ENCODE measurements at places on chromosomes 3 and 15. TPM values are rescaled to one million over a fixed set of nuclear protein-coding genes. Genes with fewer than 3 reads are reported as not detected.

Gene ECE2
- total RNA-seq, result not detected

Gene PDCD6IP
- total RNA-seq, result 177 TPM

Gene CLDN18
- total RNA-seq, result 0.18 TPM

Gene IGSF11
- not detected for total RNA-seq

Gene PIGZ
- 0.82 TPM for total RNA-seq

Gene LMOD3
- total RNA-seq, result not detected

Gene MRPS25
- 76.2 TPM for total RNA-seq

Gene KLHL6
- total RNA-seq, result 27.9 TPM

Gene LMAN1L
- 0.30 TPM for total RNA-seq

Gene TKT
- 334 TPM for total RNA-seq

DNA sequence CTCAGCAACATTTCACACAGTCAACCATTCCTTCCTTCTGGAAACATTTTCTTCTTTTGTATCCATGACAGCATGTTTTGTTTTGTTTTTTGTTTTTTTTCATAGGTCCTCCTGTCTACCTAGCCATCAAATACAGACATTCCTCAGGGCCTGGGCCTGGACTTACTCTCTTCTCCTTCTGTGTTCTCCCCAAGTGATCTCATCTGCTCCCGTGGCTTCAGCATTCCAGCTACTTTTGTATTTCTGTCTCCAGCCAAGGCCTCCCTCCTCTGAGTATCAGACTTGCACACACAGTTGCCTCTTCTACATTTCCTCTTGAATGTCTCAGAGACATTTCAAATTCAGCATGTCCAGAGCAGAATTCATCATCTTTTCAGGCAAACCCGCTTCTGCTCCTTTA is 82.4 kb downstream of the HCN4 start:
- no peak for DNase-seq

DNA sequence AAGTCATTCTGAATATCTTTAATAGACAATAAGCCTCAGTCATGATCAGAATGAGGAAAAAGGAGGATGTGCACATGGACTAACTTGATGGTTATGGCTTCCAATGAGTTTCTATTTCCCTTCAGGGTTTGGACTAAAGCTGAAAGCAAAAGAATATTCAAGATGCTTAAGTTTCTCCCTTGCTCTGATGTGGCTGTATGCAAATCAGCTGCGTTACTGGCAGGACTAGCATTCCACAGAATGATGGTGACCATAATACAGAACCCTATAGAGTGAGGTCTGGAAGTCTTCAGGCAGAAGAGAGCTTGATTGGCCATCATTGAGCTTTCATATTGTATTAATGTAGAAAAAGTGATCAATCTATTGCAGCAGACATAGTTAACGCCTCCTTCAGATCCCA is 466.0 kb downstream of the NLGN1 start:
- no peak for DNase-seq

DNA sequence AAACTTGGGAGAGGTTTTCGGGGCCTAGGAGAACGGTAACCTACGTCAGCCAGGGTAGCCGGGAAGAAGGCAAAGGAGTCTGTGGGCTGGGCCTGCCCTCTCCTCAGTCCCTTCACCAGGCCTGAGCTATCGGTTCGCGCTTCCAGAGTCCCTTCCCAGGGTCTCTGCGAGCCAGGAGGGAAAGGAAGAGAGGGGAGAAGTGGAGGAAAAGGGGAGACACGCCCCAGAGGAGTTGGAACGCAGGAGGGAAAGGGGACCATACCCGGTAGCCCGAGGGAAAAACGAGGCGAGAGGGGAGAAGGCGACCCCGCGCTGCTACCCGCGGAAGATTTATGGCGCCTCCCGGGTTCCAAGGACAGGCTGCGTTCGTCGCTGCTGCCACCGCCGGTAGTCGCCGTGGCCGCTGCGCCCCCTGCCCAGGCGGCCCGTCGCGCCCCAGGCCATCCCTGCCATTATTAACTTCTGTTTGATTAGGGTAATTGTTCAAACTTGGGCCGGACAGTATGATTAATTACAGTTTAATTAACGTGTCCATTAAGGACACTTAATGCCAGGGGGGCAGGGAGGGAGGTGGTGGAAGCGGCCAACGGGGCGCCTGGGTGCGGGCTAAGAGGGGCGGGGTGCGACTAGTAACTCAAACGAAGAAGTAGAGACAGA is 3.4 kb upstream of the SKOR1 start:
- DNase-seq, result no peak

GRCh38 chr3:118269537-118270125 is 765.0 kb downstream of the IGSF11 start:
- no peak for DNase-seq

DNA sequence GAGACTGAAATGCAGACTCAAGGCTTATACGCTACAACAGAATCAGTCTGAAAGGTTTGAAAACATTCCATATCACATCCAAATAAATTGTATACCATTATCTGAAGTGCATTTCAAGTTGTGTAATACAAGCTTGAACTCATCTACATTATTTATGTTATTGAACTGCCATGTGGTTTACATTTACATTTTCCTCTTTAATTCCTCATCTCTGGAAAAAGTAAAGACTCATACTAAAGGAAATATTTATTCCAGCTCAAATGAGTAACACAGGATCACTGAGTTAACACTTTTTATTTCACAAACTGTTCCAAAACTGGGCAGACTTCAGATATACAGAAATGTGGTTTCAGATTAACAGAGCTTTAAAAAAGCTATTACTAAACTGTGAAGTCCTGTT is 282.5 kb downstream of the ULK4 start:
- DNase-seq, result no peak

GRCh38 chr3:115332998-115333397 is 185.9 kb upstream of the ZBTB20 start:
- no peak for DNase-seq

DNA sequence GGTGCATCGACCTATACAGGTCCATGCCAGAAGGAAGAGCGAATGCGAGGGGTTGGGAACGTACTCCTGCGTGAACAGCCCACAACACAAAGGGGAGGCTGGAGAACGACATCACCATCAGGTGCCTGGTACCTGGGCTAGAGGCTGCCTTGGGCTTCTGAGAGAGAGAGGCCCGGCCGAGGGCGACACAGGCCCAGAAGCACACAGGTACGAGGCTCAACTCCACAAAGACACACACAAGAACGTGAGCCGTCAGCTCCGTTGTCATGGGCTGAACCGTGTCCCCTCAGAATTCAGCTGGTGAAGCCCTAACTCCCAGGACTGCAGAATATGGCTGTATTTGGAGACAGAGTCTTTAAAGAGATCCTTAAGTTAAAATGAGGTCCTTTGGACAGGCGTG is 134.3 kb downstream of the ATP10A start:
- DNase-seq, result no peak

DNA sequence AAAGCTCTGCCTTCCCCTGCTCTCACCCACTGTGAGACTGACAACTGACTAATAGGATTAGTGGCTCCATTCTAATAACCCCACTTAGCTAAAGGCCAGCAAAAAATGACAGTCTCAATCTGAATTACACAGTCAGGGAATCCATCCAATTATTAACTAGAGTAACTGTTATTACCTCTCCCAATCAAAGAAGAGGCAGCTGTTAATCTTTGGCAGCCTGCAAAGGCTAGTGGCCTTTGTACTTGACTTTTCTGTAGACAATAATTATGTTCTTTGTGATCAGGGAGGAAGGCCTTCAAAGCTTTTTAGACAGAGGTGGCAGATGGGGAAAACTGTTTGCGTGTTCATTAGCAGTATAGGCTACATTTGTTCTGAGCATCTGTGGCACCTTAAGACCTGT is 177.7 kb downstream of the ISL2 start:
- DNase-seq, result no peak

GRCh38 chr3:177426878-177427495 is 229.7 kb upstream of the TBL1XR1 start:
- DNase-seq, result peak; percentile 13

DNA sequence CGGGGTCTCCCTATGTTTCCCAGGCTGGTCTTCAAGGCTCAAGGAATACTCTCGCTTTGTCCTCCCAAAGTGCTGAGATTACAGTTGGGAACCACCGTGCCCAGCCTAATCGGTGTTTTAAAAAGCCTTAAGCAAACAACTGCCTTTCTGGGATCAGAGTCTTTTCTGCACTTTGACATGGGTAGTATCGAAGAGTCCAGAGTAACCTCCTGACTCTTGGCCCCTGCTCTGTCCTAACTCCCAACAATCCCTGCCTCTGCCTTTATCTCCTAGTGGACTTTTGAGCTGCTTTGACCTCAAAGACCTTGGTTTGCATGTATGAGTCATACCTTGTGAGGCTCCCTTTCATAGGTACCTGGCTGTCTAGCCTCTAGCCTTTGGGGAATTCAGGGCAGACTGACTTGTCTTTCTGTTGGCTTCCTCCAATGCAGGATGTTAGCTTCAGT is 21.0 kb upstream of the HACD2 start:
- no peak for DNase-seq

DNA sequence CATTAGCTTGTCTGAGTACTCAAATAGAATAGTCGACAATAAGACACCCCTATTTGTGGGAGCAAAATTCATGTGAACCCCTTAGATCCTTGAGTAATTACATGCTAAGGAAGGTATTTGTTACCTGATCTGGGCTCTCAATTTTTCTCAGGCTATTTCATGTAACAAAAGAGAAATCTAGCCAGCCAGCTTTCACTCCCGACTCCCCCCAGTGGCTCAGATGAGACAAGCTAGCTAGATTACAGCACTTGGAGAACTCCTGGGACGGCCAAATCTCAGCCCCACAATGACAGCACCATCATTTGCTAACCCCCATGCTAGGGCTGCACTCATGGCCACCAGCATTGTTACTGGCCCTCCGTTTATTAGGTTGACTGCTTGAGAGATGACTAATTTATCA is 41.3 kb downstream of the GLDN start:
- DNase-seq, result no peak

DNA sequence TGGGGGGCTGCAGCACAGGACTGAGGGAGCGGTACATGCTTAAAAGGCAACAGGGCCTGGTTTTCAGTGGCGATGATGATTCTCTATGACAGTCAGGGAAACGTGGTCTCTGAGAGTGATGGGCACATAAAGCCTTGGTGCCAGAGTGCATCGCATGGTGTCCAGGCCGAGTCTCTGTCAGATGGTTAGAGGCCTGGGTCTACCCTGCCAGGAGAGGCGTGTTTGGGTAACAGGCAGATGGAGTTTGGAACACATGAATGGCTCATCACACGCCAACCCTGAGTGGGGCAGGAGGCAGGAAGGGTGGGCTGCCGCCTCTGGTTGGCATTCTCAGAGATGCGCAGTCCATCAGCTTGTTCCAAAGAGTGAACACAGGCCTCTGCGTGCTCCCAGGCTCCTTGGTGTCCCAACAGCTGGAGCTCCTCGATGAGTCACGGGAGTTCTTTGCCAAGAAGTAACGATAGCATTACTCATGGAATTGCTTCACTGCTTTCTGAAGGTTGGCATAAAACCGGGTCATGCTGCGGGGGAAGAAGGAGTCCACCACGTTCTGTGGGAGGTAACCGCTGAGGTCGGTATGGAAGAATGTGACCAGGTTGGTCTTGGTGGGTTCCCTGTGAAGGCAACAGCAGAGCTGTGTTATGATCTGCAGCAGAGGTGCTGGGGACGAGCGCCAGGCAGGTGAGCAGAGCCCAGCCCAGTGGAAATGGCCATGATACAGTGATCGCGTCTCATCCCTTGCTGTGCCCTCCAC is 11.0 kb downstream of the STARD5 start:
- no peak for DNase-seq

DNA sequence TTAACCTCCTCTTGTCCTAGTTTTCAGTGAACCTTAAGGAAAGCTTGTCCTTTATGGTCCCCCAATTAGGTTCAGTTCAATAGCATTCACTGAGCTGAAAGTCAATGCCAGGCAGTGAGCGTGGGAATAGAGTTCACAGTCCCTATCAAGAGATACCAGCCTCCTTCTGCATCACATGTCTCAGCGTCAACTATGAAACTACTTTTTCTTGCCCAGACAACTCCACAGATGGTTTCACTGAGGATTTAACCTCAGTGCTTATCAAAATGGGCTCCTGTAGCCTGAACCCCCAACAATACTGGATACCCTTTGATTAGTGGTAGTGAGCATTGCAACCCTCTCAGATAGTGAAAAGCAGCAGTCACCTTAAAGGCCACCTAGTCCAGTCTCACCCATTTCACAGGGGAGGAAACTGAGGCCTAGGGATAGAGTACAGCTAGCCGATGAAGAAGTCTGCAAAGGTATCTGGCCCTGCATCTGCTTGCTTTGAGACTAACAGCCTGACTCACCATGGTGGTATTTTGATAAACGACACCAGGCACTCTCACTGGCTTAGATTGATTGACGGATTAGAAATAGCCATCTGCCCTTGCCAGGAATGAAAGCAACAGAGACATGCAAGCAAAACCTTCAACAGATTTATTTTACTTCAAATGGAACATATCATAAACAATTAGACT is 1.6 kb upstream of the UBA3 start:
- DNase-seq, result no peak

DNA sequence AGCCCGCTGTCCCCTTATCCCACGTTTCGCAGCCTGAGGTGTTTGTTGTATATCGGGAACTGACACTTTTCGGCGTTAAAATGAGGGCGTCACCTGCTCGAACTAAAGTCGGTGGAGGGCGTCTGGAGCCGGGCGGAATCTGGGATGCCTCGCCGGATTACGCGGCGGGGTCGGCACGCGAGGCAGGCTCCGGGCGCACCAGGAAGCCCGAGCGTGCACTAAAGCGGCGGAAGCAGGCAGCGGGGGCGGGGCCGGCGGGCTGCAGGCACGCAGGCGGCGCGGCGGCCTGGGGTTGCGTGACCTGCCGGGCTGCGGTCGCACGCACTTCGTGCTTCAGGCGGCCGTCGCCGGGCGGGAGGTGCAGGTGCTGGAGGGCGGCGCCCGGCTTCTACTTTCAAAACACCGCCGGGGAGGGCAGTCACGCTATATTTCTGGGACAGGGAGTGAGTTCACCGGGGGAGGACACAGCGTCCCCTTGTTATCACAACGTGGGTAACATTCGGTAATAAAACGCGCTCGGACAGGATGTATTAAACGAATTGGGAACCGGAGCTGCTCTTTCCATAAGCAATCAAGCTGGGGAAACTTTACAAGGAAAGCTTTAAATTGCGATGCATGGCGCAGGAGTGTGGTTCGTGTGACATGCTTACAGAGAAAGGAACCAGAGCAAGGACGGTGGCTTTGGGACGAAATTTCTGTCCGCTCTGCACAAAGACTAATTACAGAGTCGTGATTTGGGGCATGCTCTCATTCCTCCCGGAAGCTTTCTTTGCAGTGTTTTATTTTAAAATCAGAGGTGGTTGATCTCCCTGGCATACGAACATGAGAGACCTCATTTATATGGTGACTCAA is 9.1 kb upstream of the LEKR1 start:
- peak; percentile 74 for DNase-seq

GRCh38 chr3:58722561-58722960 is 56.0 kb upstream of the FAM3D start:
- DNase-seq, result no peak

DNA sequence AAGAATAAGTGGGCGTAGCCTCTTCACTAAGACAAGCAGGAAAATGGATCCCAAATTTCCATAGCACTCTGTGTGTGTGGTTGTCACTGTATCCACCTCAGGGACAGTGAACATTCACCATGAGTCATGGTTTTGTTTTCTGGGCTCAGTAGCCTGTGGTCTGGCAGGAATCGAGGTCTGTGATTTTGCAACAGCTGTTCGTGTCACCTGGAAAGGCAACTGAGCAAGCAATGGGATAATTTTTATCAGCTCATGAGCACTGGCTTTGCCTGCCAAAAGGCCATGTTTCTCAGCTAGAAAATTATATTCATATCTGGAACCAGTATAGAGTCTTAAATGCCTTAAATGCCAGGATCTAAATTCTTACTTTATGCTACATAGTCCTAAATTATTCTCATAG is 60.9 kb downstream of the STRIT1 start:
- DNase-seq, result no peak

All from activated T-cell treated with anti-CD3 and anti-CD28 coated beads, Interleukin-2, amount 50 U/mL, for 4 hours (primary cell).